Osteoblast (primary cell): ENCODE measurements at places on chromosomes 1 and 21. TPM values are rescaled to one million over a fixed set of nuclear protein-coding genes. Genes with fewer than 3 reads are reported as not detected.

SV2A gene
- total RNA-seq: 20.3 and 23.2 TPM in 2 replicates

NHLH1 gene
- total RNA-seq: under 0.01 TPM in 1 of 2 replicates, not detected in the other

AMY2A gene
- total RNA-seq: not detected in 2 replicates

PEAR1 gene
- 17.0 and 21.2 TPM in 2 replicates for total RNA-seq

HLX gene
- 7.4 and 9.0 TPM in 2 replicates for total RNA-seq

MAPKAPK2 gene
- 38.0 and 40.1 TPM in 2 replicates for total RNA-seq

CFAP126 gene
- total RNA-seq: not detected in 2 replicates

KCND3 gene
- 3.6 and 6.5 TPM in 2 replicates for total RNA-seq

GAS5 gene
- 177 and 220 TPM in 2 replicates for total RNA-seq
